Right hindlimb (tissue), 1 donor: ENCODE measurements at places on chromosomes 7 and 10.

- DNase-seq = no peak
These were observed 1007.2 kb downstream of the REEP3 start for GRCh38 chr10:64528294-64529002.

GRCh38 chr10:122460891-122461293 is 461 bp upstream of the HTRA1 start:
- DNase-seq = no peak

DNA sequence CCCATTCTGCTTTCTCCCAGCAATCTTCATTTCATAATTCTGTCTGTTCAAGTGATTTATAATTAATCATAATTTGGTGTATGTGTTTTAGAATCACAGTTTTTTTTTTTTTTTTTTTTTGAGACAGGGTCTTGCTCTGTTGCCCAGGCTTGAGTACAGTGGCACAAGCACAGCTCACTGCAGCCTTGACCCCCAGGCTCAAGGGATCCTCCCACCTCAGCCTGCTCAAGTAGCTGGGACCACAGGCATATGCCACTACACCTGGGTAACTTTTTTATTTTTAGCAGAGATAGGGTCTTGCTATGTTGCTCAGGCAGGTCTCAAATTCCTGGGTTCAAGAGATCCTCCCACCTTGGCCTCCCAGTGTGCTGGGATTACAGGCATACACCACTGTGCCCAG is 49.2 kb upstream of the PLA2G12B start:
- DNase-seq = no peak

- DNase-seq = no peak
These were observed 4.1 kb upstream of the SFR1 start for GRCh38 chr10:104117839-104118323.

- DNase-seq = peak; percentile 45
These were observed 11.2 kb downstream of the IL2RA start for GRCh38 chr10:6050801-6051445.

DNA sequence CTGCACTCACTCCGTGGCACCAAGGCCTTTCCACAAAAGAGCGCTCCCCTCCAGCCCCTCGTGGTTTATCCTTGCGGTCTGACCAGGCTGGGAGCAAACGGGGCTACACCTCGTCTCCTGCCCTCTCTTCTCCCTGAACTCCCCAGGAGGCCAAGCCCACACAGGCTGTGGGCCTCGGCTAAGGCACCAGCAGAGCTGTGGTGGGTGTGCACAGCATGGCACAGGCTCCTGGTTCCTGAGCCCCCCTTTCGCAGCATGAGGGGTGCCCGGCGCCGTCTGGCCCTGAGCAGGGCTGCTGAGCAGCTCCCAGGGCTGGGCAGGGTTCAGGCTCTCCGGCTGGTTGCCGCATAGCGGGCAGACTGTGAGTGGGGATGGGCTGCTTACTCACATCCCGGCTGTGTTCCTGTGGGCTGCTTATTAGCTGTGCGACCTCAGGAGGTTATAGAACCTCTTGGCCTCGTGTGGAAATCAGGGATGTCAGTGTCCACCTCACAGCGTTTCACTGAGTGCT is 90.4 kb downstream of the ZMIZ1 start:
- no peak for DNase-seq

DNA sequence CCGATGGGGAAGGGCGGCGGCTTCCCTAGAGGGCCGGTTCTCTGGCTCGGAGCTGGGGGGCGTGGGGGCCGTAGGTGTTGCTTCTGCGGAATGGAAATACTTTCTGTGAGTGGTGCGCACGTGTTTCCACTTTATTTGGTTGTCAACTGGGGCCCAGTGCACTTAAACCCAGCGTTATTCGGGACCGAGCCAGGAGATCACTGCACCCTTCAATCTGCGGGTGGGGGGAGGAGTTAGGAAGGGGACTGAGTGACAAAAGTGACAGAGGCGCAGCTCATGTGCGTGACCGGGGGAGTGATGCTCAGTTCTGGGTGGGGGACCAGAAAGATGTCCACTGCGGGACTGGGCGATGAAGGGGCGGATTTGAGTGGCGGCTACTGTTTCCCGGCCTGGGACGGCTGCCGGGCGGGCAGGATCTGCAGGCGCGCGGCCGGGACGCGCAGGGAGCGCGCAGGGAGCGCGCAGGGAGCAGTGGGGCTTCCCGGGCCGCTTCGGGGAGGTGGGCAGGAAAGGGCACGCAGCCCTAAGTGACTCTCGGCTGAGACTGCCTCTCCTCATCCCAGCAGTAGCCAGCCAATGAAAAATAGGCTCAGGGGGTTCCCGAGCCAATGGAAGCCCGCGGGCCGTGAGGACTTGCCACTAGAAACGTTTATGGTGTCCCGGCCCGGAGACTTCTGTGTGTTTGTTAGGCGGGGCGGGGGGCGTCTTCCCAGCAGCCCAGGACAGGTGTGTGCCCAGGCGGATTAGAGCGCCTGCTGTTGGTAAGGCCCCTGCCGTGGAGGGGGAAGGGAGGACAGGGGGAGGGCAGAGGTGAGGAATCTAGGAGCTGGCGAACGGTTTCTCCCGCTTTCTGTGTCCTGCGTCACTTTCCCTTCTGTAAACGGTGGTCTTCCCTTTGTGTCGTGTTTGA is 54.3 kb upstream of the KDM7A start:
- peak; percentile 54 for DNase-seq

- DNase-seq = no peak
These were observed 40.3 kb upstream of the TNPO3 start for GRCh38 chr7:129095258-129095657.

DNA sequence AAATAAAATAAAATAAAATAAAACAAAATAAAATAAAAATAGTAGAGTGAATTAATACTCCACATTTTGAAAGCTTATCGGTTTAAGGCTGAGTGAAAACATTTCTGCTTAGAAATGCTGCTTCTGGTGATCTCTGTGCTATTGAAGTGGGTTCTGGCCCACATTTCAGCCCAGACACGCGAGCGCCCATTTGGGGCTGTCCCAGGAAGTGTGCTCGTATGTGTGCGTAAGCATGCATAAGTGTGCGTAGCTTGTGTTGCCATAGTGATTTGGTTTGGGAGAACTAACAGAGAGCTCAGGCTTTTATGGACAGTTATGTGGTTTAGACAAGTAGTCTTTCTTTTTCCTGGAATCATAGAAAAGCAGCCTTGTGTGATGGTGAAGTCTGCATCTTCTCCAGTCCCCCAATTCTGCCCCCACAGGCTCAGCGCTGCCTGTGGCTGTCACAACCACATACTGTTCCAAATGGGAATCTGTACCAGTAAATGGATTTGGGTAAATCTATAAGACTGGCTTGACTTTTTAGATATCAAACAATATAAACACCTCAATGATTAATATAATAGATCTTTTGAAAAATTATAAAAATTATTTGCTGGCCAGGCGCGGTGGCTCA is 29.8 kb upstream of the PURB start:
- no peak for DNase-seq

GRCh38 chr7:154960063-154960790 is 42.7 kb downstream of the PAXIP1 start:
- no peak for DNase-seq

DNA sequence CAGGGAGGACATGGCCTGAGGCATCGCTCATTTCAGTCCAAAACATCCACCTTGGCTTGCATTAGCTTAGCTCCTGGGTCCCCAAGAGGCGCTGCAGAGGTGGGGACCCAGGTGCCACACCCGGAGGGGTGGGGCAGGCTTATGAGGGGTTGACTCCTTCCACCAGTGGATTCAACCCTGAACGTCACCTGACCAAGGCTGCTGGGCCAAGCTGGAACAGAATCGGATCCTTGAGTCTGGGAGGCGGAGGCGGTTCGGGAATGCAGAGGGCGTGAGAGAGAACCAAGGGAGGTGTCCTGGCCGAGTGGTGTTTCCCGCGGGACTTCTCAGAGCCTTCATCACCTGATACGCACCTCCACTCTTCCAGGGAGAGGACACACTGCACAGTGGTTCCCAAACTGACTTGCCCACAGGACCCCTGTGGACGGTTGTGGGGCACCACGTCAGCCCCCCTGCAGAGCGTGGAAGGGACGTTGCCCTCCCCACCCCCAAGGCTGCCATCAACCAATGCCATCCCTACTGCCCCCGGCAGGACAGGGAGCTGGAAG is 4.5 kb upstream of the MICALL2 start:
- DNase-seq = no peak

DNA sequence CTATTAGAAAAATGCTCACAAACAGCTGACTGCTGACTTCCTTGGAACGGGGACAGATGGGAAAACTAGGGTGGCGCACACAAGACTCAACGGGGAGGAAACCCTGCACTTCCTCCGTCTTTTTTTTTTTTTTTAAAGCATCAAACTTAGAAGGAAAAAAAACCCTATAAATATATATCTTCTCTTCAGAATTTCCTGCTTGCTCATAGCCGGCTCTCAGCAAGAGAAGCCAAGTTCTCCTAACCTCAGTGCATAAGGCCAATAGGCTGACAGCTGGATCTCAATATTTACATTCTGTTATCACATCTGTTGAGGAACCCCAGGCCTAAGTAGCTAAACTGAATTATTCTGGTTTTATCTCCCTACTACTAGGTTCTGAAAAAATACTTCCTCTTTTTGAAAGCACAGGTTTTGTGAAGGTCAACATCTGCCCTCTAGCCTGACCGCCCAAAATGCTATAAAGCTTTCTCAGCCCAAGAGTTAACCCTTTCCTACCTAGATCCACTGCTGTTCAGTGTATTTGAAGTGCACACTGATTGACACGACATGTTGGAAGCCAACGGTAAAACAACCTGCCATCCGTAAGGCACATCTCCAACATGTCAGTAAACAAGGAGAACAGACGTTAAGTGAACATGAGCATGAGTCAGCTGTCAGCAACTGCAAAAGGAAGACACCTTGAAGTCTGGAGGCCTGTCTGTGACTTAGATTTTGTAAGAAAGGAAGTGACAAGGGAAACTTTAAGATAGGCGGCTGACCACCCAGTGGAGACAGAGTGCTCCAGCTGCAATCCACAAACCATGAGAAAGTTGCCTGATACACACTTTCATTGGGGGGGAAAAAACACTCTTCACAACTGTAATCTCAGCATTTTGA is 83.8 kb downstream of the EBLN1 start:
- no peak for DNase-seq

DNA sequence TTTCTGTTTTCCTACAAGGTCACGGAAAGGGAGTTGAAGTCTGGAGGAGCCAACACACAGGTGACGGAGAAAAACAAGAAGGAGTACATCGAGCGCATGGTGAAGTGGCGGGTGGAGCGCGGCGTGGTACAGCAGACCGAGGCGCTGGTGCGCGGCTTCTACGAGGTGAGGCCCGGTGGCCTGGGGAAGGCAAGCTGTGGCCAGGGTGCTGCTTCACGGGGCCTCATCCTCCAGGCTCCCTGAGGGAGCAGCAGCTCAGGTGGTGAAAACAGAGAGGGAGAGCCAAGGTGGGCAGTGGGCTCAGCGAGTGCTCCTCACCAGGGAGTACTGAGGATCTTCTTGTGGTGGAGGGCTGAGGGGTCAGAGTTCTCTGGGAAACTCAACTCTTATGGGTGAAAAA is 32.5 kb upstream of the STK17A start:
- no peak for DNase-seq

- no peak for DNase-seq
These were observed 196.3 kb upstream of the FOXP2 start for GRCh38 chr7:114218283-114218682.

DNA sequence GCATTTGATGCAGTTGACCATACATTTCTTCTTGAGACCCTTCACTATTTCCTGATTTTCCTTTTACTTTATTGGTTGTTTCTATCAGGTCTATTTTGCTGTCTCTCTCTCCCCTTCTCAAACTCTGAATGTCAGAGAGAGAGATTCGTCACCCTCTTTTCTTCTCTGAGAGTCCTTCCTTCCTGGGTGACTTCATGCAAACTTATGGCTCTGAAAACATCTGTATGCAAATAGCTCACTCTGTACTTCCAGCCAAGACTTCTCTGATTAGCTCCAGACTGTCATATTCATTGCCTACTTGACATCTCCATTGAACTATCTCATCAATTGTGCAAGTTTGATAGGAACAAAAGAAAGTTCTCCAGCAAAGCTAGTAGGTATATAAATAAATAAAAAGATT is 191.7 kb upstream of the KLF6 start:
- DNase-seq = no peak

- no peak for DNase-seq
These were observed 6.1 kb upstream of the GPR85 start for GRCh38 chr7:113092762-113093161.

GRCh38 chr10:8056378-8056777 is 1.9 kb downstream of the GATA3 start:
- no peak for DNase-seq

DNA sequence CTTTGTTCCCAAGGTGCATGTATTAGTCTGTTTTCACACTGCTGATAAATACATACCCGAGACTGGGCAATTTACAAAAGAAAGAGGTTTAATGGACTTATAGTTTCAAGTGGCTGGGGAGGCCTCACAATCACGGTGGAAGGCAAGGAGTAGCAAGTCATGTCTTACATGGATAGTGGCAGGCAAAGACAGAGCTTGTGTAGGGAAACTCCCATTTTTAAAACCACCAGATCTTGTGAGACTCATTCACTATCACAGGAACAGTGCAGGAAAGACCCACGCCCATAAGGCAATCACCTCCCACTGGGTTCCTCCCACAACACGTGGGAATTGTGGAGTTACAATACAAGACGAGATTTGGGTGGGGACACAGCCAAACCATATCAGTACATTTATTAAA is 92.9 kb downstream of the PPP1R3C start:
- no peak for DNase-seq

- no peak for DNase-seq
These were observed 75.9 kb downstream of the LMBR1 start for GRCh38 chr7:156816943-156817572.

DNA sequence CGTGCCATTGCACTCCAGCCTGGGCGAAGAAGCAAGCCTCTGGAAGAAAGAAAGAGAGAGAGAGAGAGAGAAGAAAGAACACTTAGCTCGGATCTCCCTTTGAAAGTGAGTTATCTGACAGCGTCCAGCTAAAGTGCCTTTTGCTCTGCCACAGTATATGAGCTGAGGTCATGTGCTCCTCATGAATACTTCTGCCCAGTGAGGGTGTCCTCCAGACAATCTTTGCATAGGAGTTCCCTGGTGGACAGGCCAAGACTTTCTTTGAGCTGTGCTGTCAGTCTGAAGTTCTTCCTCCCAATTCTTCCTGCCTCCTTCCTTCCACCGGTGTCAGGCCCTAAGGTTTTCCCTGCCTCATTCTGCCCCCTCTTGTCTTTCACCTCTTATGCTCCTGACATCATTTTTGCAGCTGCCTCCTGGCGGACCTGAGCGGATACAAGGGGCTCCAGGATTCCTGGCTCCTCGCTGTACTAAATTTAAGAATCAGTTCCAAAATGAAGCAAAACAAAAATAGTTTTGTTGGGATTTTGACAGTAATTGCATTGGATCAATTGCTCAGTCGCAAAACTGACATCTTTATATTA is 31.9 kb downstream of the XRCC2 start:
- DNase-seq = no peak

- DNase-seq = no peak
These were observed 1.7 kb upstream of the FGFR2 start for GRCh38 chr10:121599947-121600346.

GRCh38 chr10:88608780-88609179 is 22.2 kb downstream of the LIPJ start:
- no peak for DNase-seq
